CD4-positive, alpha-beta T cell treated with Interleukin-17A for 1 hour (primary cell): ENCODE measurements at places on chromosomes 13 and 19.

- DNase-seq = peak; percentile 87
Observed at GRCh38 chr13:24270639-24271141, 38.7 kb upstream of the C1QTNF9 start.

DNA sequence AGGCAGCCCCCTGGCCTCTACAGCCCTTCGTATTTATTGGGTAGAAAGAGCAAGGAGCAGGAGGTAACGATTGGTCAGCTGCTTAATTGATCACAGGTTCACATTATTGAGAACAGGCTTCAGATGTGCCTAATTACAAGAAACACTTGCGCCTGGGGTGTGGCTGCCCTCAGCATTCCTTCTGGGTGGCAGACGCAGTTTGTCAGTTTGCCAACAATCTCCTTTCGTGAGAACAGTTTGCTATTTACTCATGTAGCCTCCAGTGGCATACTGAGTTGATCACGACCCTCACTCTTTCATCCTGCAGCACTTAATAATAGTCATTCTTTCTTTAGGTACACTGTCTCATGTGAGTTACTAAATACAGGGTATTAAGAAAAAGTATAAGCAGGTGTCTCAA is 985.6 kb downstream of the SLITRK5 start:
- no peak for DNase-seq

DNA sequence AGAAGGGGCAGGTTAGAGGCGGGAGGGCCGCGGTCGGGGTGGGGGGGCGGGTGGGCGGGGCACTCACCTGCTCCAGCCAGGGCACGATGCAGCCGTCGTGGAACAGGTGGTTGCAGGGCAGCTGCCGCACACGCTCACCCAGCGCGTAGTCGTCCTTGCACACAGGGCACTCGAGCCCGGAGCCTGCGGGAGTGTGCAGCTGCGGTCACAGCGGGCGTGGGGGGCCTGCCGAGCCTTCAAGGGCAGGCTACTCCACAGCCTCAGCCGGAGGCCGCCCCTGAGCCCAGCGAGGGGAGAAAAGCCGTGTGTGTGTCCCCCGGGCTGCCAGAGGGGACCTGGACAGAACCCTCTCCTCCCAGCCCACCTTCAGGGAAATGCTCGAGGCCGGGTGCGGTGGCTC is 8.6 kb downstream of the FGF22 start:
- DNase-seq = no peak

GRCh38 chr13:75236774-75237173 is 245.2 kb downstream of the TBC1D4 start:
- no peak for DNase-seq

GRCh38 chr13:25588336-25589060 is 216.7 kb downstream of the ATP8A2 start:
- no peak for DNase-seq

GRCh38 chr13:93525087-93525486 is 298.5 kb downstream of the GPC6 start:
- no peak for DNase-seq

DNA sequence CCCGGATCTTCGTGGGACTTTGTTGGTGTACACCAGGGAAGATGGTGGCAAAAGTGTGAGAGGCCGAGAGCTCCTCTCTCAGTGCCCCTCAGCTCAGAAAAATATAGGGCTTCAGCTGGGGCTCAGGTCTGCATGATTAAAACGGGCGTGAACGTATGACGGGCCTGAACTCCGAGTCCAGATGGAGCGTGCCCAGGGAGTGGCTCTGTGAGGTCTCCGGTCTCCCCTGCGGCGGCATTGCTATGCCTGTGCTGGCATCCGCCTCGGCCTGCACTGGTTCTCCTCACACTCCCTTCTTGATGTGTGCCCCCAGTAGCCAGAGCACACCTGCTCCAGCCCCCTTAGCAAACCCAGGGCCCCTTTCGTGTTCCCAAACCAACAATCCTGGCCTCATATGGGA is 82.0 kb downstream of the TEX29 start:
- no peak for DNase-seq

GRCh38 chr19:4057931-4058692 is 8.6 kb downstream of the ZBTB7A start:
- peak; percentile 50 for DNase-seq

DNA sequence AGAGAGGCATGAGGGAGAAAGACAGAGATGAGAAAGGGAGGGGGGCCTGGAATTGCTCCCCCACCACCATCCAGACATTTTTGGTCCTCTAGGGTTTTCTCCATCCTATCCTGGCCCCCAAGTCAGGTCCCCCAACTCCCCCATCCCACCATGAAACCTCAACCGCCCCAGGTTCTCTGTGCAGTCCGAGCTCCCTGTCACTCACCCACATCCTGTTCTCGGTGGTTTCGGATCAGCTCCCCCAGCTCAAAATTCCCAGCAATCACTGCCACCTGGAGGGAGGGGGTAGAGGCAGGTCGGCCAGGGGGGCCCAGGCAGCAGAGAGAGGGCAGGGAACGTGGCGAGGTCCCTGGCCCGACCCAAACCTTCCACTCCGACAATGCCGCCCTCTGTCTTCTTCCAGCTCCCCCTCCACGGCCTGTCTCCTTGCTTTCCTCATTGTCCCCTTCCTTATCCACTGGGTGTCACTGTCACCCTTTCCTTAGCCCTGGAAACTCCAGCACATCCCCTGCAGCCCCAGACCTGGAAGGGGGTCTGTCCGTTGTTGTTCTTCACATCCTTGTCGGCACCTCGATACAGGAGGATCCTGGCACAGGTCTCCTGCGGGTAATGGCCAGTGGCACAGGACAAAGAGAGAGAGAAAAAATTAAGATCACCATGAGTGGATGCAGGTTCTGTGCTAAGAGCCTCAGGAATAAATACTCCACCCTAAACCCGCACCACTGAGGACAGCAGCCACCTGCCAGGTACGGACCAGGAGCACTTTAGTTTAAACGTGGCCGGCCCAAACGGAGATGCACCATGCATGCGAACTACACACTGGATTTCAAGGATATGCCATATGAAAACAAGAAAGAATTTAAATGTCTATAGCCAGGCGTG is 15.4 kb downstream of the SHANK1 start:
- no peak for DNase-seq

DNA sequence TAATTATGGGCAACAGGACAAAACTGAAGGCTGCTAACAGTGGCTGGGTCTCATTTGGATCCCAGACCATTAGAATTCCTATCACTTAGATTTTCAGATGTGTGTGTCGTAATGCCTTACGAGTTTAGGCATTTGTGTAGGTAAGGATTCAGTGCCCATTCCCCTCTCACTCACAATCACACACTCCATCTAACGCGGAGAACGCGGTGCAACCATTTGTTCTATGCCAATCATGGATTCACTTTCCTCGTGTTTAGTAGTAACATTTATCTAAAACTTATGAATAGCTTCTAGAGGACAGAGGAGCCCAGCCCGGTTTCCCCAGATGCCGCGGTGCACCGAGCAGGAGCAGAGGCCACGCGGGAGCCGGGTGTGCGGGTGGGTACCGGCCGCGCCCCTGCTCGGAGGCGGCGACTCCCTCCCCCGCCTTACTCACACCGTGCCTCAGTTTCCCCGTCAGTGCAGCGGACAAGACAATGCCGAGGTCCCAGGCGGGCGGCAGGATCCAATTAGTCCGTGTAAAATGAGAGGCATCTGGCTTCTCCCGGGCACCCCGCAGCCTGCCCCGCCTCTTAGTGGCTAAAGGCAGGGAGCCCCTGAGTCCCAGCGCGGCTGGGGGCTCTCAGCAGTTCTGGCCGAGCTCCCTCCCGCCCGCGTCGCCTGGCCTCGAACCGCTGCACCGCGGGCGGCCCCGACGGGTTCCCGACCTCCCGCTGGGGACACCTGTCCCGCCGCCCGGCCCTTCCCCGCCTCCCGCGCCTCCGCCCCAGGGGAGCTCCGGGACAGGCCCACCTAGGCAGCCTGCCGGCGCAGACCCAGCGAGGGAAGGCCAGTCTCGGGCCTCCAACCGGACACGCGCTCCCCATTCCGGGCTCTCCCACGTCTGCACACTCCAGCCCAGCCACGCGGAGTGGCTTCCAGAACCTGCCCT is 5.9 kb upstream of the C1QTNF9B start:
- DNase-seq = no peak

- no peak for DNase-seq
Observed at GRCh38 chr13:65435590-65435989, 1794.5 kb downstream of the PCDH9 start.

- no peak for DNase-seq
Observed at GRCh38 chr19:49413348-49413747, 9.9 kb downstream of the PTH2 start.

DNA sequence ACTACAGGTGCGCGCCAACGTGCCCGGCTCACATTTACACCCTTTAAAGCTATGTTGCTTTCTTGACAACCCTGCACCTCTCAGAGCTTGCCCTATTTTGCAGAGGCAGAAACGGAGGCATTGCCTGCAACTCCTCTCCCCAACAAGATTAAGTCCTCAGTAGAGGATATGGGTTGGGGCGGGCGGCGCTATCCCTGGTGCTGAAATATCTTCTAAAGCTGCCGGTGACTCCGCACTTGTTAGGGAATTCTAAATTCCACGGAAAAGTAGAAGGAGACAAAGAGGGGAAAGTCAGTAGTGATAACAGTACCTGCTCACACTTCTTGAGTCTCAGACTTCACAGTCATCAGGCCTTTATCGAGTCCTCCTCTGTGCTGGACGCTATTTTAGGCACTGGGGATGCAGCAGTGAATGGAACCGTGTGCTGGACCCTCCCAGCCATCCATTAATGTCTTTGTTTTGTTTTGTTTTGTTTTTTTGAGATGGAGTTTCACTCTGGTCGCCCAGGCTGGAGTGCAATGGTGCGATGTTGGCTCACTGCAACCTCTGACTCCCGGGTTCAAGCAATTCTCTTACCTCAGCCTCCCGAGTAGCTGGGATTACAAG is 18.0 kb downstream of the SLC5A5 start:
- DNase-seq = no peak

DNA sequence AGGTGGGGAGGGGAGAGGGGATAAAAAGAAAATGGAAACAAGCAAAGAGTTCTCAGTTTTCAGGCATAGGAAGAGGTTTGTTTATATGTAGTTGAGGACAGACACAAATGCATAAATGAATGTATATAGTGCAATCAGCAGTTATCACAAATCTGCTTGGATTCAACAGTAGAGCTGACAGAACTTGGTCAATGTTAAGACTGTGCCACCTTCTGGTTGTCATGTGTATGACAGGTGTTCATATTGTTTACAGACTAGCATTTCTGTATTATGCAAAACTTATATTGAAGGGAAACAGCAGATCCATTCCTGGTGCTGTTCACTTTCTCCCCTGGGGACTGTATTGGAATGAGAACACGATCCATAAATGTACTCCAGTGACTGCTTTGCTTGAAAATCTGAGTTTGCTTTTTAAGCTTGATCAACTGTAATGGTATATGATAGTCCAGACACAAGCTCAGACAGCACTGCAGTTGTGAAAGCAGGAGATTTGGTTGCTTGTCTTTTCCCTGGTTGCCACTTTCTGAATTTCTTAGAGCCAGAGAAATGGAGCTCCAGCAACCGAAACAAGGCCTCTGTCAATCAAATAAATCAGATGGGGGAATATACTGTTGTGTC is 319.5 kb upstream of the OBI1 start:
- DNase-seq = peak; percentile 54

DNA sequence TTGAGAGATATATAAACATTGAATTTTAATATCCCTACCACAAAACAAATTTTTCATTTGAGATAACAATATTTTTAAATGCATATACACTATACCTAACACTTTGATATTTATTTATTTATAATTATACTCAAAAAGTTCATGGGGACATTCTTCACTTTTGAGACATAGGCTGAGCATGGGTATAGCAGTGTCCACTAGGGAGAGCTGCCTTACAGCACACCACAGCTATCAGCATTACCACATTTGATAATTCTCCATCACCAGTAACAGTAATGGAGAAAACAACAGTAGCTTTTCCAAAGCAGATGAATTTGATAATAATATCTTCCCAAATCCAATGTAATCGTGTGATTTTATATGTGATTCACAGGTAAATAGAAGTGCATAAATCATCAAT is 626.1 kb downstream of the DACH1 start:
- no peak for DNase-seq

DNA sequence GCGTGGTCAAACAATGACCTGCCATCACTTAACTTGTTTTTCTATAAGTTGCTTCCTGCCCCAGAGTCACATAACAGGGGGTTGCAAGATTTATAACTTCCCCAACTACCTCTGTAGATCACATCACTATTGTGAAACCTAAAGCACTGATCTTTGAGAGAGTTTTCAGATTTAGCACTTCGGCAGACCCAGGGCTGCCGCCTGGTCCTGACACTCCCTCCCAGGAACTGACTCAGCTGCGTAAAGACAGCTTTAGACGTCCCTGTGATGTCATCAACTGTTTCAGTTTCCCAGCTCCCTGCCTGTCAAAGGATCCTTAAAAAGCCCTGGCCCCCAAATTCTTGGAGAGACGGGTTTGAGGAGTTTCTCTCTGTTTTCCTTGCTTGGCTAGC is 33.3 kb downstream of the IGFL2 start:
- no peak for DNase-seq

- no peak for DNase-seq
Observed at GRCh38 chr13:40399756-40400155, 266.7 kb downstream of the FOXO1 start.

DNA sequence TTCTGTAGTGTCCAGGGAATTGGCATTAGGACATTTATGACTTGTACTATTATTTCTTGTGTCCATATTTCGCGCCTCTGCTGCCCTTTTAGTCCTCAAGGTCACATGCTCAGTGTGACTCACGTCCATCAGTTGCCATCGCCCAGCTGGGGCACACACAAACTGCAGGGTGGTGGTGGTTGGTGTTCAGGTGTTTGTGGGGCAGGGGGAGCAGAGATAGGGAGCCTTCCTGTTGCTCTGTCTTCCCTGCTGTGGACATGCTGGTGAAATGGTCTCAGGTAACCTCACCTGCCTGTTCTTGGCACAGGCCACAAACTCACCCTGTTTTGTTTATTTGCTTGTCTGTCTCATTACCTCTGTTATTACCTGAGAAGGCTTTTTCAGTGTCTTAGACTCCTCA is 22.4 kb downstream of the PRR12 start:
- no peak for DNase-seq

DNA sequence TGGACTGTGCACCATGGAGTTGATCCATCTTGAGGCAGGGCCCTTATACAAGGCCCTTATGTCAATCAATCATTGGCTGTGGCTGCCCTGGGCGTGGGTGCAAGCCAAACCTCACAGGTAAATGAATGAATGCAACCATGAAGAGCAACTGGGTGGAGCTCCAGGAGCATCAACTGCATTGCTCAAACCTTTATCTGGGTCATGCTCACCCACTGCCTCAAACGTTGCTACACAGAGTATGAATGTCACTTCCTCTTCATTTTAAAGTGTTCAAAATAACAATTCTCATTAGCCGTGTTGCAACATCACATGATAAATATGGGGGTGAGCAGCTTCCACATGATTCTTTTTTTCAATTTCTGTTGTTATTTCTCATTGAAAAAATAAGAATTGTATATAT is 6.4 kb upstream of the ZNF333 start:
- DNase-seq = peak; percentile 33

DNA sequence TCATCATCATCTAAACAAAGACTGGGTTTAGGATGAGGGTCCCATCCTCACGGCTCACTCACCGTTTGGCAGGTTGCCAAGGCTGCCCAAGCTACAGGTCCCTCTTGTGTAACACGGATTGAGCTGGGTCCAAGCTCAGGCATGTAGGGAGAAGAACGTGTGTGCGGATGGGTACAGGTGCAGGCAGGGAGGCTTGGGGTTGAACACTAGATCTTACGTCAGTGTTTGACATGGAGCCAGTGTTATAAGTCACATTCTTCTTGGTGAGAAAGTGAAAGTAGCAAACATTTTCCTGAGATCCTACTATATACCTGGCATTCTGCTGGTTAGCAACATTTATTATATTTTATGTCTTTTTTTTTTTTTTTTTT is 136.8 kb upstream of the RNF113B start:
- no peak for DNase-seq

- no peak for DNase-seq
Observed at GRCh38 chr19:46481223-46481848, 10.0 kb upstream of the PNMA8A start.
